ENCODE measurements at places on chromosomes 6 and 20. TPM values are rescaled to one million over a fixed set of nuclear protein-coding genes. Genes with fewer than 3 reads are reported as not detected.

The LRRN4 gene
- total RNA-seq: not detected

- H3K27ac ChIP-seq: peak overlapping the region; percentile 64
- no peak for DNase-seq
- no peak overlapping the region for H3K4me3 ChIP-seq
- H3K27me3 ChIP-seq: no peaks in the 10 kb centered on the region
- peaks cover 34% of the 10 kb centered on the region for H3K4me1 ChIP-seq
- no peaks in the 10 kb centered on the region for H3K36me3 ChIP-seq
Observed at GRCh38 chr6:35718911-35719381, 17.9 kb upstream of the ARMC12 start.

- no peaks in the 10 kb centered on the region for H3K27me3 ChIP-seq
- H3K27ac ChIP-seq: no peak overlapping the region
- H3K4me1 ChIP-seq: no peaks in the 10 kb centered on the region
Observed at GRCh38 chr6:147551976-147552375, 43.5 kb downstream of the SAMD5 start.

DNA sequence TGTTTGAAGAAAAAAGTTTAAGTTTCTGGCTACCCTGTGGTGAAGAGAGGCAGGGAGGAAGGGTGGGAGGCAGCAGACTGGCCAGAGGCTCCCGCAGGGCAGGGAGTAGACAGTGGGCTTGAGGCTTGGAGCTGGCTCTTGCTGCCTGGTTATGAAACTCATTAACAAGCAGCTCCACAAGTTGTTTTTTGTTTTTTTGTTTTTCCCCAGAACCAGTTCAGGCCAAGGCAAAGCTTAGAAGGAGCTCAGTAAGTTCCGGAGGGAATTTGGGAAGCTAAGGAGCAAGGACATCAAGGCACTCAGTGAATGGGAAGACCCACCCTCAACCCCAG, 4.0 kb downstream of the DLL1 start:
- DNase-seq: no peak
- no peak overlapping the region for H3K27ac ChIP-seq
- peaks cover 58% of the 10 kb centered on the region for H3K27me3 ChIP-seq
- no peaks in the 10 kb centered on the region for H3K36me3 ChIP-seq
- H3K4me3 ChIP-seq: no peak overlapping the region

All from activated CD8-positive, alpha-beta memory T cell treated with anti-CD3 and anti-CD28 coated beads, Interleukin-2, amount 10 ng/mL, durations not matched to agents 7 days and 5 days (primary cell).